Dorsolateral prefrontal cortex (tissue), 122 donors: ENCODE measurements at places on chromosomes 7 and 10. TPM values are rescaled to one million over a fixed set of nuclear protein-coding genes. Genes with fewer than 3 reads are reported as not detected.

SFTPA2 gene
- total RNA-seq: 0.41 TPM

DNA sequence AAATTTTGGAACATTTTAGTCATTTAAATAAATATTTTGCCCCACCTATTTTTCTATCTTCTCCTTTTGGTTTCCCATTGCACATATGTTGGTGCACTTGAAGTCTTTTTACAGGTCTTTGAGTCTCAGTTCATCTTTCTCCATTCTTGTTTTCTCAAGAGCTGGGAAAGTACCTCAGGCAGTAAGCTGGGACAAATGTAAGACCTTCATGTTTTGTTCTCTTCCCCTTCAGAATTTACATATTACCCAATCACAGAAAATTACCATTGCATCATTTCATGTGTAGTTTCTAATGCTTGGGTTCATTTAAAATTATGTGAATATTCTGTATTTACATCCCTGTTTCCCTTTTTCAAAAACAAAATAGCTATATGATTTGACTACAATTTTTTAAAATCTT lies 1150.0 kb upstream of the POT1 start:
- DNase-seq: no peak

KNDC1 gene
- 118 TPM for total RNA-seq

- no peak for DNase-seq
Observed at GRCh38 chr7:98086281-98086718, 20.4 kb upstream of the LMTK2 start.

DNA sequence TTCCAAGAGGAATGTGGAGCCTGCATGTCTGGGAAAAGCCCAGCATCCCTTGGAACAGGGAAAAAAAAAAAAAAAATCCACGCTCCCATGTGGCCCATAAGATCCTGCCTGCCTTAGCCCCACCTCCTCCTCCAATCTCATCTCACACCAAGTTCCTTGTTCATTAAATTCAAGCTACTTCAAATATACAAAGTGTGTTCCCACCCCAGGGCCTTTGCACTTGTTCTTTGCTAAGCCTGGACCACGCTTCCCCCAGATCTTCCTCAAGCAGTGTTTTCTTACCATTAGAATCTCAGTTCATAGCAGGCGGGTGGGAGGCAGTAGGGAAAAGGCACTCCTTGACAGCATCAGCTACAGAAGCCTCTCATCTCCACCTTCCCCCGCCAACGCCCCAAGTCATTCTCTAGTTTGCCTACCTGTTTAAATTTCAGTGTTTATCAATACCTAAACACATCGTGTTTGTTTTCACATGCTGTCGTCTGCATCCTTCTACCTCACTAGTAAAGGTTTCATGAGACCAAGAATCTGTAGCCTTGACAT lies 262.8 kb downstream of the FGFR2 start:
- no peak for DNase-seq

- DNase-seq: no peak
Observed at GRCh38 chr7:50690541-50691011, 92.1 kb downstream of the GRB10 start.

CCDC136 gene
- 83.6 TPM for total RNA-seq
